D341Med (cell line): ENCODE measurements at places on chromosomes 3 and 15.

DNA sequence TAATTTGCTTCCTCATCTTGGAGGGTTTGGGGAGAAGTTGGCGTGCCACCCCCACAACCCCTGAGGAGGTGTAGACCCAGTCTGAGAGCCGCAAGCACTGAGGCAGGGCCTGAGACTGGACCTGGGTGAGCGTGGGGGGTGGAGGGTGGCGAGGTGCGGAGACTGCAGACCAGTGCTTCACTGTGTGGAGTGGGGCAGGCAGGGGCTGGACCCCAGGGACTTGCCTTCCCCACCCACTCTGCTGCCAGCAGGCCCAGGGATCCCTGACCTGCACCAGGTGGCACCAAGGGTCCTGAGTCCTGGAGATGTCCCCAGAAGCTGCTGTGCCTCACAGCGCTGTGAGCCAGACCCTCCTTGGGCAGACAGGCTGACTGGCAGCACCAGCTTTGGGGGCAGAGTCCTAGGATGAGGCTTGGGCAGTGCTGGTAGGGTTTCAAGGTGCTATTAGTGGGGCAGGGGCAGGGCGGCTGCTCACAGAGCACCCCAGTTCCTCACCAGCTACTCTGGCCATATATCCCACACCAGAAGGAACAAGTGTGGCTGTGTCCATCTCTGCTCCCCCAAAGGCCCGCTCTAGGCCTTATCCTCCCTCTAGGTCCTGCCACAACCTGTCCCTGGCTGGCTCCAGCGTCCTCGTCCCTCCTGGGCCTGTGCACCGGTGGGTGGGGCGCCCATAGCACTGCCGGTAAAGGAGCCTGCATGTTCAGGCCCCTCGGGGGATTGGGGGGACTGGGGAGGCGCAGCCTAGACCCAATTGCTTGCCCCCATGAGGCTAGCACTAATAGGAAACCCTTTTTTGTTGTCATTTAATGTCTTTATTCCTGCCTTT is 11.8 kb downstream of the ZBTB47 start:
- DNase-seq: peak; percentile 42

GRCh38 chr3:179630753-179631451 is 21.9 kb upstream of the USP13 start:
- DNase-seq: no peak

GRCh38 chr15:74828835-74829234 is 2.4 kb downstream of the CPLX3 start:
- DNase-seq: no peak

DNA sequence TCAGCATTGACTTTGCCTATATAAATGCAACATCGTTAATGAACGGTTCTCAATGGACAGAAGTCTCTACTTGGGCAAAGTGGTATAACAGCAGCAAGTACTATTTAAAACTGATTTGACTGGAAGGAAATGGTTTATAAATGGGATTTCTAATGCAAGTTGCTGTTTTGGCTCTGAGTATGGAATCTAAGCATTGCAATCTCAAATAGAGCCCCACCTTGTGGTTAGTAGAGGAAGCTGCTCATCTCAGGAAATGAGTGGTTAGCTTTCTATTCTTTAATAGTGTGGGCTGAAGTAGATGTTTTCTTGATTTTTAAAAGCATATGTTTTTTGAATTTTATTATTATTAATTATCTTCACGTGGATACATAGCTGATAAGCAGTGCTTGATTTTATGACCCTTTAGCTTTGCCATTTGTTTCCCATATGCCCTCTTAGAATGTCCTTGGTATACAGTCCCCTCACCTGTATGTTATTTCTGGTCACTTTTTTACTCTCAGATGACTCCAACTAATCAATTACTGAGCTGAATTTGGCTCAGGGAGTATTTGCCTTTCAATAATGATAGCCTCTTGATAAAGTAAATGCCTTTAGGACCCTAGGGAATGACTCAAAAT is 67.1 kb downstream of the OXSM start:
- DNase-seq: peak; percentile 48

- DNase-seq: no peak
These were observed 8.1 kb upstream of the GAP43 start for GRCh38 chr3:115615001-115615814.

GRCh38 chr3:167484551-167484950 is 10.7 kb upstream of the SERPINI2 start:
- no peak for DNase-seq

DNA sequence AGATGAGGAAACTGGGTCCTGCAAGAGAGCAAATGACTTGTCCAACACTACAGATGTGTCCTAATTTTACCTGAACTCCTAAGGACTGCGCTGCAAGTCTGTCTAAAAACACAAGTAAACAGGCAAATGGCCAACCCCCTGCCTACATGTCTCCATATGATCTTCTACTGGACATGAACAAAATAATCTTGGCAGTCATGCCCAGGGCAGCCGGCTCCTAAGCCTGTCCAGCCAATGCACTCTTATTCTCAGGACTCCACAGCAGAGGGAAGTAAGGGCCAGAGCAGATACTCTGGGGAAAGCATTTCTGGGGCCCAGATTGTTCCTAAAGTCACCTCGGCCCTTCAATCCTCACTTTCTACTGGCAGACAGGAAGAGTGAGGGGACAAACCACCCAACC is 10.3 kb downstream of the COLQ start:
- DNase-seq: no peak

DNA sequence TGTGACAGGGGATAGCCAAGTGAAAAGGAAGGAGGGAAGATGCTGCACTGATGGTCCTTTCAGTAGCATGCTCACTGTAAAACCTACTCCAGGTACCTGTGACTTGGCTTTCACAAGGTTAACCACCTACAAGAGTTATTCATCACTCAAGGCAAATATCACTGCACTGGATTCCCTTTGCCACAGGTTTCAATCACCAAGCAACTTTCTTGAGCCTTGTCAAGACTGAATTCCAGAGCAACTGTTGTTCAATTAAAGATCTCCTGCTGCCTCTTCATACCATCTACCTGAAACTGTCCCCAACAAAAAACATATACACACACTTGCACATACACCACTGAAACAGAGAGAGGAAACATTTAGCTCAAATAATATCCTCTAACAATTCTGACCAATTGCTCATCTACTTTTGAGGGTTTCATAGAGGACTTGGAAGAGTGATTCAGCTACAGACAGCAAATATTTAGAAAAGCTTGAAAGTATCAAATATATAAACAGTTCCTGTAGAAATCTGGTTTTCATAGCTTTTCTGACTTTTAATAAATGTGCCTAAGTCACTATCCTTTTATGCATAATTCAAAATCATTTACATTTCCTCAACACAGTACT is 6.5 kb downstream of the IGF2BP2 start:
- DNase-seq: no peak

DNA sequence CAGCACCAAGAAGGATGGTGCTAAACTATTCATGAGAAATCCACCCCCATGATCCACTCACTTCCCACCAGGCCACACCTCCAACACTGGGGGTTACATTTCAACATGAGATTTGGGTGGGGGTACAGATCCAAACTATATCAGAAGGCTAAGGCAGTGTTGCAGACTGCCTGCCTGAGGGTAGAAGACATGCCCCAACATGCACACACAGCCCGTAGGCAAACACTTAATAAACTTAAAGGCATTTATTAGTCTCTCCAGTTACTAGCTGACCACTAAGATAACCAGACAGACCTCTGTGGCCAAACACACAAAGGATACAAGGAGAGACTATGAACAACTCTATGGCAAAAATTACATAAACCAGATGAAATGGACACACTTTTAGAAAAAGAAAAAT is 10.2 kb downstream of the FAM162A start:
- DNase-seq: no peak
